ENCODE measurements at places on chromosomes 1 and 21.

DNA sequence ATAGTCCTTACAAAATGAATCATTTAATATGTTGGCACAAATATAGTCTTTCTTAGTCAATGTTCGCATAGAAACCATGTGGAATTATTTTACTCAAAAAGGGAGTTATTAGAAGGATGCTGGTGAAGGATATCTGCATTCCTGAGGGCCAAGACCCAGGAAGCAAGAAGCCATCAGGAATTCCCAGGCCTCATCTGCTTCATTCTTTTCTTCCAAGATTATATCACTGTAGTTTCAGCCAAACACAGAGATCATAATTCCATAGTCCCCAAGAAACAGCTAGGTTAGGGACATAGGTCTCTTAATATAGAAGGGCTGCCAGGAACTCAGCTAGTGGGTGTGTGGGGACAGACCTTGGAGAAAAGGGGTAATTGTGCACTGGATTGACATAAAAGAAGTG, 28.6 kb upstream of the DISC1 start:
- DNase-seq: no peak

DNA sequence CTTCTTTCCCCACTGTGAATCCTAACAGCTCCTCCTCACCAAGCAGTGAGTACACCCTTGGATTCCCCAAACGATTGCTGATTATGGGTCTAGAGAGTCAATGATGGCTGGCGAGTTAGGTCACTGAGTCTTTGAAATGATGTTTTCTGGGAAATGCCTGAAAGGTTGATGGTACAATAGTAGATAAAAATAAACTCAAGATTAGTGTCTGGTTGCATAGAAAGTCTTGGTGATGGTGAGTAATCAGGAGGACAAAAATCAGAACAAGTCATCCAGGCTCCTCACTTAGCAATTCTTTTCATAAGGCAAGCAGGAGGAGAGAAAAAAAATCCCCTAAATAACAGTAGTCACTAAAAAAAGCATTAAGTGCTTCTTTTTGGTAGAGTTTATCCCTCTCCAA, 22.6 kb downstream of the HLX start:
- DNase-seq: no peak

DNA sequence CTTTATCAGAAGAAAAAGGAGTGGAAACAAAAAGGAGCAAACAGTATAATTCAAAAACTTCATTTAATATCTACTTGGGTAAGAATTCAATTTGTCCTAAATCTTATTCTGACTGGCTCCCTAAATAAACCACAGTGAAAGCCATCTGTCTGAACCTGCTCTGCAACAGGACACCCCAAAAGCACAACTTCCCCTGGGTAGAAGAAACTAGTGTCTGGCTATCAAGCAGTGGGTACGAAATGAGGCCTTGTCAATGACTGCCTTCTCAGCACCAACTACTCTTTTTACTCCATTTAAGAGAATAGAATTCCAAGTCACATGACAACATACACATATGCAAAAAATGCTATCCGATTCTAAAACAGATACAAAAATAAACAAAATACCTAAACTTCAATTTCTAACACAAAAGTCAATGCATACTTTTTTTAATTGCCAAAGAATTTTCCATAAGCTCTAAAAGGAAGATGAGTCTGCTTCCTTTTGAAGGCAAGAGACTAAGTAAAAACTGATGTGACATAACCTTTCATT, 206.8 kb downstream of the SLC45A1 start:
- DNase-seq: no peak

- no peak for DNase-seq
Observed at GRCh38 chr1:208158640-208159554, 85.3 kb downstream of the PLXNA2 start.

- DNase-seq: no peak
Observed at GRCh38 chr1:30666756-30667273, 56.6 kb downstream of the MATN1 start.

- peak; percentile 81 for DNase-seq
Observed at GRCh38 chr1:34929497-34929852, at the start of gene DLGAP3. DLGAP3 (minus strand) TSS chr1:34929650; CDS start chr1:34905383, 24,267 bp downstream.

GRCh38 chr1:109619576-109620400, at the start of the genes AMPD2 and GNAT2:
AMPD2 (plus strand) TSS chr1:109619837; CDS start chr1:109621176, 1,339 bp downstream.
GNAT2 (minus strand) TSS chr1:109619616; CDS start chr1:109612870, 6,746 bp downstream.
- DNase-seq: peak; percentile 71

DNA sequence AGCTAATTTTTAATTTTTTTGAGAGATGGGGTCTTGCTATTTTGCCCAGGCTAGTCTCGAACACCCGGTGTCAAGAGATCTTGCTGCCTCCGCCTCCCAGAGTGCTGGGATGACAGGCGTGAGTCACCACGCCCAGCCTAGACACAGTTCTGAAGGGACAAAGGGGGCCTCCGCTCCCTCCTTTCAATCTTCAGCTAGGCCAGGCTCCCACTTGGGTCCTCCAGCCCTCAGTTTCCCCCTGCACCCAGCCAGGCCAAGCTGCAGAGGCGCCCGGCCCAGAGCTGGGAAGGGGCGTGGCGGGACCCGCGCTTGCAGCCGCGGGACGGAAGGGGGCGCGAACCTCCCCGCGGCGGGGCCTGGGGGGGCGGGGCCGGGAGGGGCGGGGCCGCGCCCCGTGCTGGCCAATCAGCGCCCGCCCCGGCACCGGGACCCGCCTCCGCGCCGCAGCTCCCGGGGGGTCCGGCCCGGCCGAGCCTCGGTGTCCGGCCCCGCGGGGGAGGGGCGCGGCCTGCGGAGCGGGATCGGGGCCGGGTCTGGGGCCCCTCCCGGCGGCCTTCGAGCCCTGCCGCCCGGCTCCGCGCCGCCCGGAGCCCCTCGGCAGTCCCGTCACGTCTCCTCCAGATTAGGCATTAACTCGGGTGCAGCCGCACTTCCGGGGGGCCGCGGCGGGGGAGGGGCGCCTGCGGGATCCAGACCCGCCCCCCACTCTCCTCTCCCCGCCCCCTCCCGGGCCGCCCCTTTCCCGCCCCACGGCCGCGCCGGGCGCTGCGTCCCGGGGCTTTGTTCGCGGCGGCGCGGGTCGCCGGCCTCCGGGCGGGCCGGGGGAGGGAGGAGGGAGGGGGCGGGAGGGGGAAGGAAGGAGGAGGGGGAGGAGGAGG, 559 bp upstream of the AGRN start:
- DNase-seq: peak; percentile 90

DNA sequence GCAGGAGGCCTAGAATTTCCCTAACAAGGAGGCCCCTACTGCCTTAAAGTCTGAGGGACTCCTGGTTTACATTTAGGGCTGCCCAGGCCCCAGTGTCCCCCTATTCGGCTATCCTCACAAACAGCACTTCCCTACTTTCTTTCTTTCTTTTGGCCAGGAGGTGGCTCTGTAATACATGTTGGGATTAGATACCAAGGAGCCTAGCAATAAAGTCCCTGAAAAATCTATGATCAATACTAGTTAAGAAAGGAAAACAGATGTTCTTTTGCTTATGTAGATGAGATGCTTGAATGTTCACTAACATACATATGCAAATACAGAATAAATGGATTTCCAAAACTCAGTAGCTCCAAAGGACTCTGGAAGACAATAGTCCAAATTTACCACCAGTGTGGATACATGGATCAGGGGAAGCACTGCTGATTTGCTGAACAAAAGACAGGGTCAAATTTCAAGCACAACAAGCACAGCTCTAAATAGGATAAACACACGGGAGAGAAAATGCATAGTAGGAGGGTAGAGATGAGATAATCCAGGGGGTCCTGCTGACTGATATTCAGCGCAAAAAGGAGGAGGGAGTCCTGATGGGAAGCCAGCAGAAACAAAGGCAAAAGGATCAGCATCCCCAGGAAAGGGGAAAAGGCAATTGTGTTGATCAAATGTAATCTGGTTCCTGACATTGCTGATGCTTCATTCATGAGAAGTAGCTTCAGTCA, 240.0 kb downstream of the NUF2 start:
- DNase-seq: no peak

DNA sequence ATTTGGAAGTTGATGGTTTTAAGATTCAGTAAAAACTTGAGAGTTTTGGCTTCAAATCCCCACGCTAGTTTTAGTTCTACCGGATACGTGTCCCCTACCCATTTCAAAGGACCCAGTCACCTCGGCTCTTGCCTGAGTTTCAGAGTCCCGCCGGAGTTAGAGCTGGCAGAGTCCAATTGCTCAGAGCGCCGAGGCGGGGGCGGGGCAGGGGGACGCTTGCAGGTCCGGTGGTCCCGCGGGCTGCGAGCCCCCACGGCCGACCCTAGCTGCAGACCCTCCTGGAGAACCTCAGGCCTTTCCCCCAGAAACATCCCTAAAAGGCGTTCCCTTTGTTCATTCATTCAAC, 765 bp upstream of the VPS45 start:
- peak; percentile 57 for DNase-seq

DNA sequence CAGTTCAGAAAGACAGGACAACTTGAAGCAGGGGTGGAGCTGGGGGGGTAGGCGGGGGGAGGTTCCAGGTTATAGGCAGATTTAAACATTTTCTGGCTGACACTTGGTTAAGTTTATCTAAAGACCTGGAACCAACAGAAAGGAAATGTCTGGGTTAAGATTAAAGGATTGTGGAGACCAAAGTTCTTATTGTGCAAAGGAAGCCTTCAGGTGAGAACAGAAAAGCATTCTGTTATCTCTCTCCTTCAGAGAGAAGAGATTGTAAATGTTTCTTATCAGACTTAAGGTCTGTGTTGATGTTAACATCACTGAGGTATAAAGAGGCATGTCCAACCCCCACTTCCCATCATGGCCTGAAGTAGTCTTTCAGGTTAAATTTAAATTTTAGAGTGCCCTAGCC, 3.7 kb upstream of the ACADM start:
- DNase-seq: no peak

- peak; percentile 96 for DNase-seq
Observed at GRCh38 chr1:156291226-156292061, 4.0 kb downstream of the GLMP start.

DNA sequence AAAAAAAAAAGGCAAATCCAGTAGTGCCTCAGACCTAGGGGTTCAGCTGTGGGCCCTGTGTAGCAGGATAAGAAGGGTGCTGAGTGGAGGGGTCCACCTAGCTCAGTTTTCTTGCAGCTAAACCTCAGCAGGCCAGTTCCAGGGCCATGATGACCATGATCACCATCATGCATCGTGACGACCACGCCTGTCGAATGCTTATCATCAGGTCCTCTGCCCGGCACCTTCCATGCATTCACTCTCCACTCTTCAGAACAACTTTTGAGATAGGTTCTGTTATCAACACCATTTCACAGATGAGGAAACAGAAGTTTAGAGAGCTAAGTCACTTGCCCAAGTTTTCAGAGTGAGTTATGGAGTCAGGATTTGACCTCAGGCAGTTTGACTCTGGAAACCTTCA, 54.9 kb downstream of the ACBD3 start:
- no peak for DNase-seq

DNA sequence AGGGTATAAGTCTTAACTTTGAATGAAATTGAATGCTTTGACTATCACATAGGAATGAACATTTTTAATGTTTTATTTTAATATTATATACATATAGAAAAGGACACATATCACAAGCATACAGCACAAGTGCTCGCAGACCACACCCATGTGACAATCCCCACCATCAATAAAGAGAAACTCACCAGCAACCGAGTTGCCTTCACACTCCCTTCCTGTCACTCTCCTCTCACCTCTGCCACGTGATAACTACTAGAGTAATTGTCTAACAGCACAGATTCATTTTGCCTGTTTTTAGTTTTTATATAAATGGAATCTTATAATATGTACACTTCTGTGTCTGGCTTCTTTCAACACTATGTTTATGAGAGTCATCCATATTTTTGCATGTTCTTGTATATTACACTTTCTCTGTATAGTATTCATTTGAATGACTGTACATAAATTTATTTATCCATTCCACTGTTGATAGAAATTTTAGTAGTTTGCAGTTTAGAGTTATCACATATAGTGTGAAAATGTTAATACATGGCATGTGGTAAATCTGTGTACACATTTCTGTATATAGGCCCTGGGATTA, 304.9 kb upstream of the DUSP10 start:
- DNase-seq: no peak

DNA sequence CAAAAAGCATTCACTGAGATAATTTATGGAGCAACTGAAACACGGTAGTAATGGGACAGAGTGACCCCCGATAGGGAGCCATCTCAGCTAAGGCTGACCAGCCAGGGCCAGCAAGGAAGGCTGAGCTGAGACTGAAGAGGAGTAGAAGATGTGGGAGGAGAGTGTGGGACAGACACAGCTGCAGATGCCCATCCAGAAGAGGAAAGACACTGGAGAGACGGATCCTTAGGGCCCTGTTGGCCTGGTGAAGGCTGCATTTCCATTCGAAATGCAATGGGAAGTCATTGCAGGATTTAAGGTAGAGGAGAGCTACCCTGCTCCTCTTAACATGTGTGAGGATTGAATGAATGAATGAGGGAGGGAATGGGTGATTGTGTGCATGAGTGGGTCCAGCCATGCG, 44.0 kb upstream of the LRP8 start:
- DNase-seq: no peak

GRCh38 chr1:228007801-228008341, 1.1 kb downstream of the WNT3A start:
- no peak for DNase-seq

DNA sequence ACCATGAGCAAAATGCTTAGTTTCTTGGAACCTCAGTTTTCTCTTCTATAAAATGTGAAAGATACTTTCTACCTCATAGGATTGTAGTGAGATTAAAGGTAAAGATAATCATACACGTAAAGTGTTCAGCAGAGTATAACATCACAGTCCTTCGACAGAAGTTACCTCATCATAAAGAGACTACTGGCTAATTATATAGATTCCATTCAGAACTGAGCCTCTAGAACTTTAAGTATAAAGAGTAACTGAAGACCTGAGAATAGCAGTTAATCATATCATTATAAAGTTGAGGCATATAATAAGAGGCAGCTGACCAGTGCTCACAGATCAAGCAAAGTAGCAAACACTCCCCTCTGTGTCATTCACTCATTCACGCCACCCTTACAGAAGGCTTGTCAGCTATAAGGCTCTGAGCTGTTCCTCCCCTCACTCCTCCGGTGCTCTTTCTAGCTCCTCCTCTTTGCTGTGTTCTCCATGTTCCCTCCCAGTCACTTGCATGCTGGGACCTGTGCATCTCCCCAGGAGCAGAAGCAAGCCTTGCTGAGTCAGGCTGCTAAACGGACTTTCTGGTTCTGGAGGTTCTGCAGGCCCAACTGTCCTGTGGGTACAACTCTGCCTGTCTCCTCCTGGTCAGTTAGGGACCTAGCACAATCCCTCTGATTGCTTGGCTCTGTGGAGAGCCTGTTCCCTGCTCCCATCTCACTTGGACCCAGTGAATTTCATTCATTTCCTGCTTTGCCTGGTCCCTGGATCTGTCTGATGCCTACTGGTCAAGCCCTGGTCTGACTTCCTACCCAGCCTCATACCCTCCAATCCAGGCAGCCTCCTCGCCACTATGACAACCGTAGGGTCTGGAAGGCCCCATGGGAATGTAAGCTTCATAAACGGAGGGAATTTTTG, 28.3 kb upstream of the LY9 start:
- no peak for DNase-seq

- DNase-seq: no peak
Observed at GRCh38 chr1:19078536-19078935, 122.1 kb upstream of the IFFO2 start.

- no peak for DNase-seq
Observed at GRCh38 chr1:66396212-66396890, 137.6 kb upstream of the SGIP1 start.

DNA sequence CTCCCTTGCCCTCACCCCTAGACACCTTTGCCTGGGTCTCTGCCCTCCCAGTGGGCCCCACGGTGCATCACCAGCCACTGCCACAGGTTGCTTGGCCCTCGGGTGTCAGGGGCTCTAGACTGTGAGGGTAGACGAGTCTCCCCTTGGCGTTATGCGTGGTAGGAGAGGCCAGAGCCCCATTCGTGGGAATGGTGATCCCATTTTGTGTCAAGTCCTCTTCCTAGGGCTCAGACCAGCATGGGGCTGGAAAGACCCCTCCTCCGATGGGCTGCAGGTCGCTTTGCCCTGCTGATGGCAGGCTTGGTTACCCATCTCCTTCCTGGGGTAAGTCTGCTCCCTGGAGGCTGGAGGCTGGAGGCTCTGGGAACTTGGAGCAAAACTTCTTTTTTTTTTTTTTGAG, 42.4 kb downstream of the SLC30A1 start:
- DNase-seq: no peak
